ENCODE measurements at places on chromosomes 5 and 9.

DNA sequence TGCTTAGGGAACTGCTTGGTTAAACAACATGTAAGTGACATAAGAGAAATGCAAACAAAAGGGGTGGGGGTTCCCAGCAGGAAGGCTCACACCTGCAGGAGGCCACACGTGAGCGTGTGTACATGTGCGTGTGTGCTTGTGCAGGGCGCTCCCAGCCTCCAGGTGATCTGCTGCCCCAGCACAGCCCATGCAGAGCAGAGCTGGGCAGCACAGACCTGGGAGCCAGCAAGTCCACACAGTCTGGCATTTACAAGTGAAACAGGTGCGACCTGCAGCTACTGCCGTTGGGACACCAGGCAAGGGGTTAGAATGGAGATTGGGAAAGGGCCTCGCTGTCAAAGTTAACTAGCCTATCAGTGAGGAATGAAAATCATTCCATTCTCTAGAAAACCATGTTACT lies 41.8 kb downstream of the GRAMD2B start:
- no peak for DNase-seq

DNA sequence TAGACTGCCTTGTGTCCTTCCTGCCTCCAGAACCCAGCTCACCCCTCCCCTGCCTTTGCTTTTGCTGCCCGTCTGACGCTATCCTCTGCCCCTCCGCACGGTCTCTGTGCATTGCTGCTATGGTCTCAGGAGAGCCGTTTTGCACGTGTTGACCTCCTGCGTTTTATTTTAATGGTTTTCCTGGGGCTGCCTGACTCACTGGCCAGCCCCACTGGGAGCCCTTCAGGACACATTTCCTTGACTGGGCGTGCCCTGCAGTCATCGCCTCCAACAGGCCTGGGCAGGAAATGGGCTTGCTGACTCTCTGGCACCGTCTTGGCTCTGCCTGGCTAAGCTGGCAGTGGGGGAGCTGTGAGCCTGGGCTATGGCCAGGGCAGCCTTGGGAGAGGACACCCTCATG lies 17.9 kb upstream of the ASS1 start:
- DNase-seq: peak; percentile 71

- no peak for DNase-seq
These were observed 313.5 kb downstream of the TLE4 start for GRCh38 chr9:79885093-79885857.

DNA sequence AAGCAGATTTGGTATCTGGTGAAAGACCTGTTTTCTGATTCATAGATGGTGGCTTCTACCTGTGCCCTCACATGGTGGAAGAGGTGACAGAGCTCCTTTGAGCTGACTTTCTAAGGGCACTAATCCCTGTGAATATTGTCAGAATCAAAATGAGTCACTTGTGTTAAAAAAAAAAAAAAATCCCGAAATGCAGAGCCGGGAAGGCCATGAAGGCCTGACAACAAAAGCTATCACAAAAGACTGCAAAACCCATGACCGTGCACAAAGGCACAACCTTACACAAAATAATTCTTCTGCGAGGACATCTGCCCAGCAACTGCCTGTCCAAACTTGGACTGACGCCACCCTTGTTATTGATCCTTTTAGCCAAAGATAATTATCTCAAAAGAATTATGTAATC lies 19.6 kb upstream of the UBTD2 start:
- DNase-seq: no peak

DNA sequence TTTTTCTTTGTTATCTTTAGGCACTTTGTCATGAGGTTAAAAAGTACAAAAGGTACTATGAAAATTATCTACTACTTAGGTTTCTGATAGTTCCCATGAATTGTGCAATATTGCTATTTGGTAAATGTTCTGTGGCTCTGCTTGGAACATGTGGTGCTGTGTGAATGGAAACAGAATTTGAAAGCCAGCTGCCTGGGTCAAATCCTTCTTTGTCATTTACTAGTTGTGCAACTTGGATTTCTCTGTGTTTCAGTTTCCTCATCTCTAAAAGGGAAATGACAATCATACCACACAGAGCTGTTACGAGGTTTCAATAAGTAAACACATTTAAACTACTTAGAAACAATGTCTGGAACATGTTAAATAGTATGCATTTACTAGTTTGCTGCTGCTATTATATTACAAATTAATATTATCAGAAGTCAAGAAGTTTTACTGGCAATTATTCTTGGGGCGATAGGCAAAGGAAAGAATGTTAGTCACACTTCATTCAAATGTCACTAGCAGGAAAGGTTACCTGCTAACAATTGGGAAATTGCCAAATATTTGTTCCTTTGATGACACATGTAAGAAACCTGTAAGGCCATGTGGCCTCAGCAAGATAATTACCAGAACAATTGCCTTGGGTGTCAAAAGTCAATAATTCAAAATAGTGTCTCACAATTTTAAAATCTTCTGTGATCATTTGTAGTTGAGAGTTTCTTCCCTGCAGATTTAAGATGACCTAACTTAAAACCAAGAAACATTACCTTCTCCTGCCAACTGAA lies 184.8 kb downstream of the KIAA0825 start:
- peak; percentile 51 for DNase-seq

GRCh38 chr5:68271124-68271523 lies 55.6 kb downstream of the PIK3R1 start:
- no peak for DNase-seq

GRCh38 chr9:126151686-126152134 lies 174.9 kb upstream of the MVB12B start:
- DNase-seq: no peak

DNA sequence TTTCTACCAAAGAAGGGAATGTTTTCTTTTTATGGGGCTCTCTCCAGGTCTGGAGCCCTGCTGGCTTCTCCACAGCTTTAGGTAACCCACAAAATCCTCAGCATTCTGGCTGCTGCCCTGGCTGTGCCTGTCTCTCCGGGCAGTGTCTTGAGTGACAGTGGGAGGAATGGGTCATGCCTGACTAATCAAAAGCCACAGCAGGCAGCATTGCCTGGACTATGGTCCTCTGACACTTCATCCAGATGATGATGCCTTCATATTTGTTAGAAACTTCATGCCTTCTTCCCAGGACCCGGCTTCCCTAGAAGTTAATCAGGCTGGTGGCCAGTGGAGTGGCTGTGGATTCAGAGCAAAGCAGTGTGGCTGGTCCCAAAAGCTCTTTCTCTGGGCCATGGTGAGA lies 32.2 kb upstream of the TGFBI start:
- DNase-seq: peak; percentile 73

GRCh38 chr5:62093976-62094375 lies 212.0 kb upstream of the KIF2A start:
- DNase-seq: peak; percentile 35
